ENCODE measurements at places on chromosomes 13 and 19.

DNA sequence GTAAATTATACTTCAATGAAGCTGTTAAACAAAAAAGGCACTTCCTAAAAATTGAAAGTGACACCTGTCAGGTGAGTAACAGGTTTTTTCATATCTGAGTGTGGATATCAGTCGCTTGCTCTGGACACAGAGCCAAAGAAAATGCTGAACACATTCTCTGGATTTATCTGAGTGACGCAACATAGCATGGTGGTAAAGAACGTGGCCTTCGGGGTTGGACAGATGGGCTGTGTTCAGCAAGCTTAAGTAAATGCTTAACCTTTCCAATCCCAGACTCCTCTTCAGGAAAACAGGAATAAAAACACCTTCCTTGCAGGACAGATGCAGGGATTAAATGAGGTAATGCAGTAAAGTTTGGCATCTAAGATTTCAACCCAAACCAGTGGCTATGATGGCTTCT, 132.0 kb downstream of the FOXO1 start:
- DNase-seq, result no peak

- peak; percentile 18 for DNase-seq
These were observed 346.6 kb downstream of the TBC1D4 start for GRCh38 chr13:75135325-75135825.

DNA sequence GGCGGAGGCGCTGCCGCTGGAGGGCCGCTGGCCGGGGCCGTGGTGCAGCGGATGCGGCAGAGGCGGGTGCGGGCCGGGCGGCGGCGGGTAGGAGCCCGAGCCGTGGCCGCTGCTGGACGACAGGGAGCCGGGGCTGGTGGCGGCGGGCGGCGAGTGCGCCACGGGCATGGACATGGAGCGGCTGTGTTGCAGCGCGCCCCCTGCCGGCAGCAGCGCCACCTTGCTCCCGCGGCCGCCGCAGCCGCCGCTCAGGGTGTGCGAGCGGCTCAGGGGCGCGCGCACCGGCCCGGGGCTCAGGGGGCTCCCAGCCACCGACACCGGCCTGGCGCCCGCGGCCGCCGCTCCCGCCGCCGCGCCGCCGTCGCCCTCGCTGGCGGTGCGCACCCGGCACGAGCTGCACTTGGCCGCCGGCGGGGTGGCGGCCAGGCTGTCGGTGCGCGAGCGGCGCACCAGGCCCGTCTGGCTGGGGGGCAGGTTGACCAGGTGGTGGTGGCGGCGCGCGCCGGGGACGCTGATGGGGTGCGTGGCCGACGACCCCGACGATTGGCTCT, 1.7 kb downstream of the IRS2 start:
- peak; percentile 86 for DNase-seq

DNA sequence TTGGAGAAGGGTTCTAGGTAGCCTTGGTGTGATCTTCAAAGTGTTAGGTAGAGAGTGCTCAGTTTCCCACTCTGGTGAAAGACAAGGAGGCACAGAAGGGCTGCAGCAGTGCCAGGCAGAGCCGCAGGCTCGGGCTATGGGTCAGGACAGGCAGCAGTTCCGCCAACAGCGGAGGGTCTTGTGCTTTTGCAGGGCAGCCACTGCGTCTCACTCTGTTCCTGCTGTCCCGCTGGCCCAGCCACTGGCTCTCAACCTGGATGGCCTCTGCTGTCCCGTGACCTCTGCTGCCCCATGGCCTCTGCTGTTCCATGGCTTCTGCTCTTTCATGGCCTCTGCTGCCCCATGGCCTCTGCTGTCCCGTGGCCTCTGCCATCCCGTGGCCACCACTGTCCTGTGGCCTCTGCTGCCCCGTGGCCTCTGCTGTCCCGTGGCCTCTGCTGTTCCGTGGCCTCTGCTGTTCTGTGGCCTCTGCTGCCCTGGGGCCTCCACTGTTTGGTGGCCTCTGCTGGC, 175.7 kb downstream of the URI1 start:
- no peak for DNase-seq

DNA sequence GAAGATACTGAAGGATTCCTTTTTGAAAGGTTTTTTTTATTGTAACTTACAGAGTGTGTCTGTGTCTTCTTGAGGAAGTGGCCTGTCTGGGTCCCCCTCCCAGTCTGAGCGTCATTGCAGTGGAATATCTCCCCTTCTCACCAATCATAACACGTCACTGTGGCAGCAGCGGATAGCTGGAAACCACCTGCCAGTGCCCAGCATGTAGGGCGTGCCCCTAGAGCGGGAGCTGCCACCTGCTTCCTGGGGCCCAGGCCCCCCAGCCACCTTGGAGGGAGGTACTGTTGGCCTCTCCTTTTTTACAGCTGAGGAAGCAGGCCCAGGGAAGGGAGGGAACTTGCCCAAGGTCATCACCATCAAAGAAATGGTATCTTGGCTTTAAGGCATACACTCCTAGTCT, 4.6 kb upstream of the DNM2 start:
- DNase-seq, result no peak

- DNase-seq, result no peak
These were observed 136.9 kb upstream of the SOX21 start for GRCh38 chr13:94849254-94849653.

DNA sequence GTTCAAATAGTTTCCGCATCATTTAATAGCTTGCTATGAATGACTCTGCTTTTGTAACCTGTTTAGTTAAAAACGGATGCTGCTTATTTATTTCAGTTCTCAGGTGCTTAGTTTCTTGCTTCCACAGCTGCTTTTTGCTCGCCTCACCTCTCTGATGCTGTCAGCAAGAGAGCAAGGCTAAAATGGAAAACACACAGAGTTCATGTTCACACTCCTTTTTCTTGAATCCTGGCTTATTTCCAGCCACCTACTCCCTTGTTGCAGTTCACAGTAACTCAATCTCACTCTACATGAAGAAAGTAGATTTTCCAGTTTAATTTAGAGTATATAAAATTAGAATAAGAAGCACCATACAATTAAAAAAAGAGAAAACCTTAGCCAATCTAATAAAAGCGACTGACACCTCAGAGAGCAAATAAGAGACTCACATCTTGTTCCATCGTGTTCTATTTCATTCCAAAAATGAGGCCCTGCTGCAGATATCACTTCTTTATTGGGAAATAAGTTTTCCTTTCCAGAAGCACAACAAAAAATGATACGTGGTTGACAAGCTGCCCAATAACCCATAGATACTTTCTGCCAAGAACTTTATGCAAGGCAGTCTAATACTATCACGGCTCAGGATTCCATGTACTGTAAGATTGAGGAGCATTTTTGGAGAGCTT, 326.1 kb upstream of the SLITRK1 start:
- DNase-seq, result no peak

DNA sequence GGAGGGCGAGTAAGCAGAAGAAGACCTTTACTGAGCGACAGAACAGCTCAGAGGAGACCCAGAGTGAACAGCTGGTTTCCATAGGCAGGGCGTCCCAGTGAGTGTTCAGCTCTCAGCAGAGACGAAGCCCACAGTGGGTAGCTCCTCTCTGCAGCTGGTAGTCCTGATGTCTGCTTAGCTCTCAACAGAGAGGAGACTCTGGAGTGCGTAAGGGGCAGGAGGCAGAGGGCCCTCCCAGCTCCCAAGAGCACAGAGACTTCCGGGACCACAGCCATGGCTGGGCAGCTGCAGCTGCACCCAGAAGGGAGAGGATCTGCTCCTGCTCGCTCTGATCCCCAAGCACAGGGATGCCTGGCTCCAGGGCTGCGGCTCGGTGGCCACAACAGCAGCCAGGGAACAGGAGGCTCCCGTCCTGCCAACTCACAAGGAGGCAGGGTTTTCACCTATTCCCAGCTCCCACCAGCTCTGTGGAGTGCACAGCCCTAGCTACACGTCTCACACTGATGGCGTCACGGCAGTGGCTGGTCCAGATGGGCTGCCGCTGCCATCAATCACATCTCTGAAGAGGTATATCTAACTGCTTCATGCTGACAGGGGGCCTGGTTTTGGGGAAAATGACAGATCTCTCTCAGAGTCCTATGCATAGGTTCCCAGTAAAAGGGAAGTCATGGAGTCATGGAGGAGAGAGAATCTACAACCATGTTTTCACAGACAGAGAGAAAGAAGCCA, 2660.1 kb upstream of the PCDH20 start:
- DNase-seq, result no peak

Data from AG08396 (cell line).